ENCODE measurements at places on chromosomes 16 and 17.

GRCh38 chr16:53266156-53266555 lies 168.1 kb upstream of the RBL2 start:
- no peak for DNase-seq

DNA sequence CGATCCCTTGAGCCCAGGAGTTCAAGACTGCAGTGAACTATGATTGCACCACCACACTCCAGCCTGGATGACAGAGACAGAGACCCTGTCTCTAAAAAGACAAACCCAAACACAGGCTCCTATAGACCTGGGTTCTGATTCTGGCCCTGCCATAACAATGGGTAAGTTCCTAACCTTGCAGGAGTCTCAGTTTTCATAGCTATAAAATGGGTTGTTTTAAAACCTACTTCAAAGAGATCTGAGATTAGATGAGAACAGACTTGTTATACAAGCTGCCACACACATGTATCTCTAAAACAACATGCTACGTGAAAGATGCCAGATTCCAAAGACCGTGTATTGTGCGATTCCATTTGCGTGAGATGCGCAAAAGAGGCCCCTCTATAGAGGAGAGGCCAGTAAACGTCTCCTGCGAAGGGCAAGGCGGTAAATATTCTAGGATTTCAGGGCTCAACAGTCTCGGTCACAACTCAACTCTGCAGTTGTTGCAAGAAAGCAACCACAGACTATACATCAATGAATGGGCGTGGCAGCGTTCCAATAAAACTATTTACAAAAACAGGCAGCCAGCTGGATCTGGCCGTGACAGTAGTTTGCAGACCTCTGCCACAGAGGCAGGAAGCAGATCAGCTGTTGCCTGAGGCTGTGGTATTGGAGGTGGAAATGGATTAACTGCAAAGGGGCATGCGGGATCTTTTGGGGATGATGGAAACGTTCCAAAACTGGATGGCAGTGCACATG lies 5.9 kb downstream of the CORO7 start:
- no peak for DNase-seq

DNA sequence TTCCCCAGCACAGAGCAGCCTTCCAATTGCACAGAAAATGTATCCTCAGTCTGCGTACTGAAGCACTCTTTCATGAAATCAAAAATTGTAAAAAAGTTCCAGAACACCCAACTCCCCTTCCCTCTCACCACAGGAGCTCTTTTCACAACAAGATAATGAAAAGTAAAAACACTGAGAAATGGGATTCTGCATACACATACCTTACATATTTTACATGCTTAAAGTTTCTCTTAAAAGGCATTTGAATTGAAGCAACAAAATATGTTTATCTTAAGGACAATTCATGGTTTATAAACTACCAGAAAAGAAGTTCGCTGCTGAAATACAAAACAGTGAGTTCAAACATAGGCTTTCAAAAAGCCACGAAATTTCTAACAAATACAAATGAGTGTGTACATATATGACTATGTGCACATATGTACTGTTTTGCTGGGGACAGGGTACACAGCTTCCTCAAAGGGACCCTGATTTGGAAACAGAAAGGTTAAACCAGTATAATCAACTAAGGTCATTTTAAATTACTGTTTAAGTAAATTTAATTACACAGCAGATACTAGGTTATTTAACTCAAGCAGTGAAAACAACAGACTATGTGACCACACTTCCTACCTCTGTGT lies 33.8 kb downstream of the COG1 start:
- DNase-seq: no peak

DNA sequence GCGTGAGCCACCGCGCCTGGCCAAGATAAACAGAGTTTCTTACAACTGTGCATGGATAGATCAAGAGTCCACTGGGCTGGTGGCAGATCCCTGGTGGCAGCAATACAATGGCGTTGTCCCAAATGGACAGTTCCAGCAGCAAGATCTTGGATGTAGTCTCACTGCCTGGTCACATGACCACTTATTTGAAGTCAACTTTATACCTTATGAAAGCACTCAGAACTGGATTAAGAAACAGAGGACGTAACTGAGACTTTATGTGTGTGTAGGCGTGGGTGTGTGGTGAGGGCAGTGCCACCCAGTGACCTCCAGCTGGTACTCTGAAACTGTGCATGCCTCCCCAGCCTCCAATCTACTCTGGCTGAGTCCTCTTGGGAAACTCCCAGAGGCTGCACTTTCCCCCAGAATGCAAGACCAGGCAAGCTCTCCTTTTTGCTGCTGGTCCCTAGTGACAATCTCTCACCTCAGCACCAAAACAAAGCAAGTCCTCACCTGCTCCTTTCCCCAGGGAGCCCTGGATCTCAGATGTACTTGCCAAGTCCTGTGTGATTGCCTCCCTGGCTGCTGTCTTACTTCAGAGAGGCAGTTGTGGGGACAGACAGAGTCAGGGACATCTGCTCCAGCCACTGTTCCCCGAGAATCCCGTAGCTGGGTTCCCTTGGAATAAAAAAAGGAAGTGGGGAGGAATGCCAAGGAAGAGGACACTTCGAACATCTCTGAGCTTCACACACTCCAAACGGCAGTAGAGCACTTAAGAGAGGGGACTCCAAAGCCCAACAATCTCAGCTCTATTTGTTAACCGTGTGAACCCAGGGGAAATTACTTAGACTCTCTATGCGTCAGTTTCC lies 11.7 kb upstream of the ST6GALNAC2 start:
- DNase-seq: peak; percentile 98

- DNase-seq: no peak
Measured at GRCh38 chr17:28270926-28271325, 48.1 kb upstream of the TMEM97 start.

DNA sequence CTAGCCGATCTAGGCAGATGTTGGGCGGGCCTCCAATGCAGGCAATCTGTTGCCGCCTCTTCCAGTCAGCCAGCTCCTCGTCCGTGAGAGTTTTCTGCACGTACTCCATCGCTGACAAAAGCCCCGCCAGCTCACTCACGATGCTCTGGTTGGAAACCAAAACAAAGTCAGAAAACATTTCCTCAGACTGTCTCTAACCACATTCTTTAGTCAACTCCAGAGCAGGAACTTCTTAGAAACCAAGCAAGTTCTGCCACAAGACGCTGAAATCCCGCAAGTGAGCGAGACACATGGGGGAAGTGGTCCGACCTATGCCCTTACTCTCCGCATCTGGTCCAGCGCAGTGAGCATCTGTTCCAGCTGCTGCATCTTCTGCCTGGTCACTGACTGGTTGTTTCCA lies 49.1 kb downstream of the STAT5A start:
- peak; percentile 5 for DNase-seq

- no peak for DNase-seq
Measured at GRCh38 chr16:5918567-5919130, 821.1 kb upstream of the EEF2KMT start.

DNA sequence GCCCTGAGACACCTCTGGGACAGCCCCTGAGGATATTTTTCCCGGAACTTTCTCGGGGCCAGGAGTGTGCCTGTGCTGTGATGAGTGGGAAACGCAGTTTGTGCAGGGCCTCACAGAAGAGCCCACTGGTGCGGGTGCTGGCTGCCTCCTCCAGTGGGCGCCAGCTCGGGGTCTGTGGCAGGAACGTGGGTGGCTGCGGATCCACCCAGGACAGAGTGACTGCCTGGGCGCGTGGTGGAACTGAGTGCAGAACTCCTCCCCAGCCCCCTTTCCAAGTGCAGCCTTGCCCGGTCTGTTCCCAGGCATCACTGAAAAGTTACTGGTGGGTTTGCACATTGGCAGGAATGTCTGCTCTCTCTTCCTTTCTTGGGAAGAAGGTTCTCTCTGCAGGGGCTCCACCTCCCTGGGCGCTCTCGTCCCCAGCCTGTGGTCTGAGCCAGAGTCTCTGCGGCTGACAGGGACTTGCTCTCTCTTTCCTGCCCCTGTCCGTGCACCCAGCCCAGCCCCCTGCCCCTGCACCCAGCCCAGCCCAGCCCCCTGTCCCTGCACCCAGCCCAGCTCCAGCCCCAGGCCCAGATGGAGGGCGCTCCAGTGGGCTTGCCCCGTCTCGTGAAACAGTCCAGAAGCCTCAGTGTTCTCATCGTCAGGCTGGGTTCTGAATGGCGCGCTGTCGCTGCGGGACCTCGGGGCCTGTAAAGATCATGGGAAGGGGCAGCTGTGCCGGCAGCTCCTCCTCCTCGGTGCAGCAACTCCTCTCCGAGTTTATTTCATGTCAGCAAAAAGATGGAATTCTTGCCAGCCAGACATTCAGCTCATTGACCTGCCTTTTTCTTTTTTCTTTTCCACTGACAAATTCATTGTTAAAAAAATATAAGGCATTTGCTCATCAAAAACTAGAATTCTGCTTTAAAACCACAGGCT lies 117.5 kb downstream of the BANP start:
- DNase-seq: no peak

GRCh38 chr17:76816590-76817135 lies 51.5 kb upstream of the MGAT5B start:
- peak; percentile 59 for DNase-seq

DNA sequence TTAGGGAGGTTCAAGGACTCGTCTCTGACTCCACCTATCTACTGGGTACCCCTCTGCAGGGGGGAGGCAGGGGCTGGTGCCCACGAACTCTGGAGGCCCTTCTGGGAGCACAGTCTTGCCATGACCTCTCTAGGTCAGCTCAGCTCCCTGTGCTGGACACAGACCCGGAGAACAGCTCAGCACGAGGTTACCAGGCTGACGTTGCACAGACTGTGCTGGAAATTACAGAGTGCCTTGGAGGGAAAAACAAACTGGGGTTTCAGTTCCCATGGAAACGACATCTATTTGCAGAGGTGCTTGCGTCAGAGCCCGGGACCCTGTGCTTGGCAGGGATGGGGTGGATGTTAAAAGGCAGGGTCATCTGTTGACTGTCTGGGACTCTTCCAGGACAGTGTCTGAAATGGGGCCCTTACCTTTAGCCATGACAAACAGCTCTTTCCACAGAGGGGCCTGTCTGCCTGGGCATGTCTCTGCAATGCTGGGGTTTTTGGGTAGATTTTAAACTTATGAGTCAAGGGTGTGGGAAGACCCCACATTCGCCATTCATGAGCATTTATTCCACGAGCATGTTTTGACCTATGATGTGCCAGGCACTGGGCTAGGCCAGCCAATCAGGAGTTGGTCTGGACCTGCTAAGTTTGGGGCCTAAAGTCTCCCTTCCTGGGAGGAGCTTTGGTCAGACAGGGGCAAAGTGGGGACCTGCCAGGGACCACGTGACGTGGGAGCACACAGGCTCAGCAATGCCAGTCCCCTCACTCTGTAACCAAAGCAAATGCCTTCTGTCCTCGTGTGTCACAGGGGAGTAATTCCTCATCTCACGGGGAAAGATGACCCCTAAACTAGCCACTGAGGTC lies 22.5 kb downstream of the CCR7 start:
- no peak for DNase-seq

GRCh38 chr17:76318586-76318985 lies 10.5 kb upstream of the QRICH2 start:
- no peak for DNase-seq

GRCh38 chr17:27895940-27896535 lies 2.9 kb upstream of the LYRM9 start:
- no peak for DNase-seq

GRCh38 chr17:21283482-21284318 lies 811 bp upstream of the MAP2K3 start:
- DNase-seq: no peak

GRCh38 chr17:75844530-75845057 lies 390 bp upstream of the UNC13D start:
- no peak for DNase-seq

GRCh38 chr17:63843910-63844677 lies 1.6 kb upstream of the SMARCD2 start:
- DNase-seq: no peak

DNA sequence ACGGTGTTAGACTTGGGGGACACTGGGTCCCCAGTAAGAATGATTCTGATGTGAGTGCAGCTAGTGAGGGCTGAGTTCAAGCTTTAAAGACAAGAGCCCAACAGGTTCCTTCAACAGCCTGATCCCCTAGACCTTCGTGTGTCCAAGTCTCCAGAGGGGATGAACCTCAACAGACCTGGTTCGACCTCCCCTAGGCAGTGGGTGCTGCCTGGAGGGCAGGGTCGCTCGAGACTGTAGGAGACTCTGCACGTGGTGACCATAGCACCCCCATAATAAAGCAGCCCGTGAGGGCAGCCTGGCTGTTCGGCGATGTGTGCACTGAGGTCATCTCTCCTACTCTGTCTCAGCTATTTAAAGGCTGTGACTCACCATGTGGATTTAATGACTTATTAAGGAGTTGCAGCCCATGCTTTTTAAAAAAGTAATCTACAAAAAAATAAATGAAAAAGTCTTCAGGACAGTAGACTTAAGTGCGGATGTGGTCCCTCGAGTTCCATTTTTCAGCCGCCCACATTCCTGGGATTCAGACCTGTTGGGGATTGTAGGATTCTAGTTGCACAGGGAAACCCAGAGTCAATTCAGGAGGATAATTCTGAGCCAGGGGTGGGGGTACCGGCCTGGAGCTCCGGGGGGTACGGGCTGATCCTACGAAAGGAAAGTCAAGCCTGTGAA lies 23.4 kb upstream of the METRNL start:
- no peak for DNase-seq

- DNase-seq: no peak
Measured at GRCh38 chr17:67620636-67621035, 97.1 kb upstream of the NOL11 start.

DNA sequence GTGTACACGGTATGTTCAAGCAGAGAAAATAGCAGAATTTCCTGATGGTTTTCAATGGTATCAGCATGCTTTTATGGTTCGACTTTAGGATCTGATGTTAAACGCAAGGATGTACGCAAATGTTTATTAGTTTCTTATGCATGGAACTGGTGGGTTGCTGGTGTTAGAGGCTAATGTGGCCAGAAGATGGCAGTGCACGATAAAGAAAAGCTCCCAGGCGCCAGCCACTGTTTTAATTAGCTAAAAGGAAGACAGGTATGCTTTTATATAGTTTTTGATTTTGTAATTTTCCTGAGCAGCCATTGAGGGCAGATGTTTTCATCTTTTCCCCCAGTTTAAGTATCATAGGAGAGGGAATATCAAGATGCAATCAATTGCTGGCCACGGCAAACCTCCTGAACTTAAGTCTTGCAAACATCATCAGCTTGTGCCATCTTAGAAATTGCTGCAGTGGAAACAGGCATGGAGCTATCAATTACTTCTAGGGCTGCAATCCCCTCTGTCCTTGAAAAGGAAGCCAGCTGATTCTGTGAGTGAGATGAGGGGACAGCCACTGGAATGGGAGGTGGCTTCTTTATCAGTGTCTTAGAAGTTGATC lies 648.5 kb upstream of the RBFOX1 start:
- no peak for DNase-seq

GRCh38 chr16:51392521-51393187 lies 241.6 kb upstream of the SALL1 start:
- DNase-seq: no peak

- no peak for DNase-seq
Measured at GRCh38 chr16:75081179-75081859, 35.3 kb downstream of the LDHD start.

- no peak for DNase-seq
Measured at GRCh38 chr17:50447870-50448595, 20.6 kb downstream of the CHAD start.

DNA sequence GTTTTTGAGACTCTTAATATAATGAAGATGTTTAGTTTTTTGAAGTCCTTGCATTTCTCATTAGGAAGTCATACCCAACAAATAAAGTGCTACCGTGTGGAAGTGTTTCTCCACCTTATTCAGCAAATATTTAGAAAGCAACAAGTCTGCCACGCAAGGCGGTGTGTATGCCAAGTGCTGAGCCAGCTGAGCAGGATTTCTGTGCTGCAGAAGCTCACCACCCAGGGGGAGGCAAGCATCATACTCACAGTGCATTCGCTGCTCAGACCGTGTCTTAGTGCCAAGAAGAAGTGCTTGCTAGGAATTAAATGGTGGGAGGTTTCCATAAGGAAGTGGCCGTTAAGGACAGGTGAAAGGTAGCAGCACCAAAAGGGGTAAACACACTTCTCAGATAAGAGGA lies 111.2 kb downstream of the ARHGAP44 start:
- no peak for DNase-seq
